ENCODE measurements at places on chromosomes 3 and 15. TPM values are rescaled to one million over a fixed set of nuclear protein-coding genes. Genes with fewer than 3 reads are reported as not detected.

The LTK gene
- total RNA-seq: under 0.01 TPM

The LMAN1L gene
- not detected for total RNA-seq

The HIGD2B gene
- total RNA-seq: not detected

The RETNLB gene
- total RNA-seq: not detected

The CCDC80 gene
- total RNA-seq: 5.4 TPM

The MGLL gene
- total RNA-seq: 35.7 TPM

The PLA2G4F gene
- not detected for total RNA-seq

The FEM1B gene
- total RNA-seq: 143 TPM

The PAQR9 gene
- 2.0 TPM for total RNA-seq

The CCDC13 gene
- total RNA-seq: 2.7 TPM

The UROC1 gene
- not detected for total RNA-seq

The FRG2C gene
- total RNA-seq: not detected

The OR5AC2 gene
- not detected for total RNA-seq

The KCNMB3 gene
- total RNA-seq: 1.7 TPM

The SPATA12 gene
- not detected for total RNA-seq

The REC114 gene
- not detected for total RNA-seq

The MME gene
- 1.2 TPM for total RNA-seq

The GRM2 gene
- 10.6 TPM for total RNA-seq

The GPR149 gene
- 1.7 TPM for total RNA-seq

The DUOX1 gene
- total RNA-seq: not detected

The CHRNA7 gene
- 4.2 TPM for total RNA-seq

The C3orf70 gene
- 27.5 TPM for total RNA-seq

The CD47 gene
- 312 TPM for total RNA-seq

The WDR72 gene
- under 0.01 TPM for total RNA-seq

The GUCA1C gene
- not detected for total RNA-seq

The NR1I2 gene
- 0.74 TPM for total RNA-seq

The TPRG1 gene
- total RNA-seq: 0.74 TPM

The SLC28A2 gene
- not detected for total RNA-seq

The KCNH8 gene
- total RNA-seq: 6.6 TPM
